Epithelial cell of proximal tubule (primary cell): ENCODE measurements at places on chromosomes 3 and 15. TPM values are rescaled to one million over a fixed set of nuclear protein-coding genes. Genes with fewer than 3 reads are reported as not detected.

Gene BTLA
- total RNA-seq: not detected in 2 replicates

Gene PEX5L
- total RNA-seq: 0.12 TPM in 1 of 2 replicates, not detected in the other

GRCh38 chr15:55026381-55026780 lies 170.4 kb downstream of the RSL24D1 start:
- DNase-seq: no peak

- DNase-seq: no peak
Measured at GRCh38 chr3:10614168-10614567, 108.8 kb upstream of the ATP2B2 start.

DNA sequence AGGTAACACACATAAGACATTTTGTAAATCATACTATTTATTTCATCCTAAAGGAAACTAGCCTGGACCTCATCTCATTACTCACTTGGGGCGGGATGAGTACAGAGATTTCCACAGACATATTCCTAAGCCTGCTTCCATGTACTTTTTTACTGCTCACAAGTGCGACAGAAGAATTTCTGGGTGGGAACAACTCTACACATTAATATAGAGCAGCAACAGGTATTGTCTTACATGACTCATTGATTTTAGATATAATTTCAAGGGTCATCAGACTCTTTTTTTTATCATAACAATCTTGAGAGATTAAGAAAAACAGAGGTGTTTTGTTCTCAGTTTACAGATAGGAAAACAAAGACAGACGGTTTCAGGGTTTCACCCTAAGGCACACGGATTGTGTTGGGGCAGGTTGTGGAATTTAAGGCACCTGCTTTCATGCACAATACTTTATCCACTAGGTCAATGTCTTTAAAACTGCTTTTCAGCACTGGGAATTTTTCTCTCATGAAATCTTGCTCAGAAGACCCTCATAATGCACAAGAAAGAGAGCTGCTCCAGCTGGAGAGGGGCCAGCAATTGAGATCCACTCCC lies 186.7 kb upstream of the CDIN1 start:
- no peak for DNase-seq

Gene FNDC3B
- 31.9 and 37.3 TPM in 2 replicates for total RNA-seq

DNA sequence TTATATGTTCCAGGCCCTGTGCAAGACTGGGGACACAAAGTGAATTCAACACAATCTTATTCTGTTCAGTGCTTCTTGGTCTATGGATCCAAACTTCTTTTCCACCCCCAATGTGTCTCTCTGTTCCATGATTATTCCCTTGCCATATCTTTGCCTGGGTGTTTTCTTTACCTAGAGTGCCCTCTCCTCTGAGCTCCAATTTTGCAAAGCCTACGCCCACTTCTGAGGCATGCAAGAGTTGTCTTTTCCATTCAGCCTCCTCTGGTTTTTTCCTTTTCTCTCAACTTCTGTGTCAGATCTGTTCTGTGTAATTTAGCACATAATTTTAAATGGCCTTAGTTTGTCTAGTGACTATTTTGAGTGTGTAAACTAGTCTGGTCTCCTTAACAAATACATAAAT lies 72.8 kb upstream of the PLCL2 start:
- no peak for DNase-seq

- no peak for DNase-seq
Measured at GRCh38 chr3:139297588-139298311, 46.1 kb upstream of the MRPS22 start.

Gene RYK
- total RNA-seq: 33.5 and 60.5 TPM in 2 replicates

DNA sequence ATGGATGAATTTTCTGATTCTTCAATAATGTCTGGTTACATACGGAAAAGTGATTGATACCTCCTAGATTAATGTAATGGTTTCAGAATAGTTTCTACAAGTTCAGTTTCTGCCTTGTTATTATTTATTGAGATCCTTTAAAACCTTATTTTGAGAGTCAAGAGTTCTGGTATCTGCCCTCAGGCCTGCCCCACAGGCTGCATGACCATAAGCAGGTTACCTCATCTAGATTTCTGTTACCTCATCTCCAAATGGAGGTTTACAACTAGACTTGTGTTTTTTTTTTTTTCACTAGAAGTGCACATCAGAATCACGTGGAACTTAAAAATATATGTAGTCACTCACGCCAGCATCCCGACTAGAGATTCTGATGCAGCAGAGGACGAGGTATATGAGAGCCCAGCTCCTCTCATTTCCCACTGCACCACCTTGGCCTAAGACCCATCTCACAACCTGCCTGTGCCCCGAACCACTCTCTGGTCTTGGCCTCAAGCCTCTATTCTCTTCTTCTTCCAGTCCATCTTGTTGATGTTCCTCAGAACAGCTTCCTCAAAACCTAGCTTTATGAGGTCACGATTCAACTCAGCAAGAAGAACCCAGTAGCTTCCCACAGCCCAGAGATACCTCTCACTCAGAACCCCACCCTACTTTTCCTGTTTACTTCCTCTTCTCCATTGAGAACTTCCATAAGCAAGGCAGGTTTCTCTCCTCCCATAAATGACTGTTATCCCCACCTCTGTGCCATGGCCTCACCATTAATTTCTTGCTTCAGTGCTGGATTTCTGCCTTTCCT lies 353.4 kb downstream of the CHST2 start:
- no peak for DNase-seq

- DNase-seq: no peak
Measured at GRCh38 chr3:157263027-157263426, 103.1 kb upstream of the CCNL1 start.

- DNase-seq: no peak
Measured at GRCh38 chr3:55855311-55855710, 368.2 kb upstream of the WNT5A start.

DNA sequence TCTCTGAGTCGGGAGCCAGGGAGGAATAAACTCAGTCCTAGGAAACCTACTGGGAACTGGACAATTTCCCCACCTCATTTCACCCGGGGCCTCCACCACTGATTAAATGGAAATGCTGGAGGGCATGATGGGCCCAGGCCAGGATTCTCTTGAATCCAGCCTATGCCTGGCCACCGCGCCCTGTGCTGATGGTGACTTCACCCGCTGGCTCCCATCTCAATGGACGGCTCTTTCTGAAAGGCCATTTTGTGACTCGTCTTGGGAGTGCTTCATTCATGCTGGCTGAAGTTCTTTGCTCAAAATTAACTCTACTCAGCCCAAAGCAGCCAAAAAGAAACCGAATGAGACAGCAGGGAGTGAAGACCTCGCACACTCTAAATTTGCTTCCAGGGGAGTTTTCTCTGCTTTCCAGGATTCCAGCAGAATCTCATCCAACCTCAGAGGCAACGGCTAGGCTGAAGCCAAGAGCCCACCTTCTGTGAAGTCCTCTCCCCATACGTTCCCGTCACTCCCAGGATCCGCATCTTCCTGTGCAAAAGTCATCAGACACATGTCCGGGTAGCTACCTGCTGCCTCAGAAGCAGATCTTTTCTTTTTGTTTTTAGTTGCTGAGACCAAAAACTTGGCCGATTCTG lies 266.0 kb upstream of the ICE2 start:
- DNase-seq: no peak

Gene FOXL2
- 1.5 and 2.0 TPM in 2 replicates for total RNA-seq

DNA sequence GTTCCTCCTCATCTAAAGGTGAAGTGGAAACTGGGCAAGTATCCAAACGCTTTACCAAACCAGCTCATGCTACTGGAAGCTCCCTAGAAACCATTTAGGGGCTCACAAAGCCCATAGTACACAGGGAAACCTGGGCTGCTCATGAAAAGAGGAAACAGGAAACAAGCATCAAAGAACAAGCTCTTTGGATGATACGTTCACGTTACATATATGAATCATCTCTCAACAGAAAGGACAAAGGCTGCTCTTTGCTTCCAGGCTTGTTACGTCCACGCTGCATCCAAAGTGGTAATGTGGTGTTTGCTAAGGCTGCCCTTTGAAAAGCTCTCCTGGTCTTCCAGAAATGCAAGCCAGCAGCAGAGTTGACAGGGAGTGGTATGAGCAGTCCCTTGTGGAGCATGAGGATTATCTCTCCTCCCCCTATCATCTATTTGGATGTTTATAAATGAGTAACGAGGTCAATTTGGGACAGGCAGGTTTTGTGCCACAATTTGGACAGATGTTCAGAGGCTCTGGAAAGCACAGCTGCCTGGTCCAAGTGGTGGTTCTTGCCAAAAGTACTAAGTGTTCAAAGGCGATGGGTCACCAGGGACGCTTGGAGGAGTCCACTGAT lies 98.0 kb upstream of the RORA start:
- DNase-seq: no peak

DNA sequence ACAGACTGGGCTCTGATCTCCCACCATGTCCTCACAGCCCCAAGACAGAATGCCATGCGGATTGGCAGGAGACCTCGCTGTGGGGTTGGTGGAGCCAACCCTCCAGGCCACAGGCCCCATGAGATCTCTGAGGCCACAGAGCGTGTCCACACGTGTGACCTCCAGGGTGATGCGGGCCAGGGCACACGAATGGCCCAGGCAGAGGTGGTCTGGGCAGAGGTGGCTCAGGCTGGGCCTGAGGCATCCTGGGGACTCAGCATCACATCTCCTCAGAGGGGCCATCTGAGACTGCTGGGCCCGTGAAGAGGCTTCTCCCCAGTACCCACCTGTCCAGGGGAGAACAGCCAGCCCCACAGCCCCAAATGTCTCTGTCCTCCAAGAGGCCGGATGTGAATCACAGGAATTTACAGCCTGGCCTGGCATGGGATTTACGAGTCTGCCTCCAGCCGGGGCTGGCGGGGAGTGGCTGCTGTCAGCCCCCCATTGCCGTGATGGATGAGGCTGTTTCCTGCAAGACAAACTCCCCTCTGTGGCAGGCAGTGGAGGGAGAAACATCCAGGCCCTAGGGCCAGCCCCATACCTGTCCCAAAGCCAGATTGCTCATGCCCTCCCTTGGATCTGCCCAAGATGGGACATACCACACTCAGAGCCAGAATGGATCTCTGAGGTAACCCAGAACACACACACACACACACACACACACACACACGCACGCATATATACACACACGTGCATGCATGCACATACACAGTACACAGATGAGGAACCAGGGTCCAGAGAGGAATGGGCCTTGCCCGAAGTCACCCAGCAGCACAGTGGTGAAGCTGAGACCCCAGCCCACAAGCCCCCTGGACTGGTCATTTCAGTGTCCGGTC lies 208.3 kb downstream of the TBC1D2B start:
- DNase-seq: no peak

GRCh38 chr3:69959581-69959980 lies 40.0 kb upstream of the SAMMSON start:
- DNase-seq: no peak

DNA sequence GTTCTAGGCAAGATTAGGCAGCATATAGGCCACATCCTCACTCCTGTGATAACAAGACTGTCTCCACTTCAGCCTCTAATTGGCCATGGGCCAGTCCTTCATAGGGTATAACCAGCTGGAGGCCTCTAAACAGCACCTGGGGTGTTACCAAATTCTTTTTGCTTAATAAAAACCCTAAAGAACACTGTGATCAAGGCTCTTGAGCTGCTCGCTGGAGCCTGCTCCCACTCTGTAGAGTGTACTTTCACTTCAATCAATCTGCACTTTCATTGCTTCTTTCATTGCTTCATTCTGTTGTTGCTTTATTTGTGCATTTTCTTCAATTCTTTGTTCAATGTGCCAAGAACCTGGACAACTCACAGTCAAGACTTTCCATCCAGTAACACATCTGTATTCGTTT lies 36.2 kb upstream of the TOPBP1 start:
- DNase-seq: no peak

DNA sequence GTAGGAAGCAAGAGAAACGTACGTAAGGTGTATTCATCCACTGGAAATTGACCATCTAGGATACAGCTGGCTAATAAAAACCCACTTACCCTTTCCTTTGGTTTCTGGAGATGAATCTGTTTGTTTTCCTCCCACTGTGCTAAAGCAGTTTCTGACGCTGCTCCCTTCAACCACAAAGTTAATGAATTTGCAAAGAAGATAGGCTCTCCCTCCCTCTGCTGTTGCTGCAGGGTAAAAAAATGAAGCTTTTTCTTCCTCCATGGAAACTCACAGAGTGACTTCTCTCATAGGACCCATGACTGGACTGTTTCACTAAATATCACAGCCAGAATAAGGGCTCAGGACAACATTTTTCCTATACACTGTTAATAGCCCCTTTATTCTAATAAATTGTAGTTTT lies 172.1 kb upstream of the LRRN1 start:
- DNase-seq: no peak

Gene SNRPN
- 118 and 189 TPM in 2 replicates for total RNA-seq

GRCh38 chr15:74171965-74172541 lies 1.5 kb upstream of the ISLR start:
- no peak for DNase-seq

Gene ITIH1
- not detected in 2 replicates for total RNA-seq

Gene CDC25A
- 30.8 and 49.3 TPM in 2 replicates for total RNA-seq

Gene PGBD4
- total RNA-seq: 0.40 and 0.43 TPM in 2 replicates

- no peak for DNase-seq
Measured at GRCh38 chr3:48199117-48199516, 10.9 kb upstream of the CDC25A start.

DNA sequence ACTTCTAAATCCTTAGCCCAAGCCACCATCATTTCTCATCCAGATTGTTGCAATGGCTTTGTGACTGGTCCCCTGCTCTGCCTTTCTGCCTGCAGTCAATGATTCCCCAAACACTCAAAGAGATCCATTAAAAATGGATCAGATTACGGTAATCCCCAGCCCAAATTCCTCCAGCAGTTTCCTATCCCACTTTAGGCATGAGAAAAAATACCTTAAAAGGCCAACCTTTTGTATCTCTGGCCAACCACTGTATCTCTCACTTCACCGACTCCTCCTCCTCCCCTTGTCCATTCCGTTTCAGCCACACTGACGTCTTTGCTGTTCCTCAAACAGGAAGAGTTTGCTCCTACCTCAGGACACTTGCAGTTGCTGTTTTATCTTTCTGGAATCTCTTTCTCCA lies 20.9 kb upstream of the IL1RAP start:
- no peak for DNase-seq

- no peak for DNase-seq
Measured at GRCh38 chr15:63146684-63147083, 10.6 kb downstream of the RPS27L start.

- no peak for DNase-seq
Measured at GRCh38 chr15:93250209-93250608, 161.2 kb upstream of the RGMA start.

- no peak for DNase-seq
Measured at GRCh38 chr3:66450390-66451022, 50.3 kb downstream of the LRIG1 start.

DNA sequence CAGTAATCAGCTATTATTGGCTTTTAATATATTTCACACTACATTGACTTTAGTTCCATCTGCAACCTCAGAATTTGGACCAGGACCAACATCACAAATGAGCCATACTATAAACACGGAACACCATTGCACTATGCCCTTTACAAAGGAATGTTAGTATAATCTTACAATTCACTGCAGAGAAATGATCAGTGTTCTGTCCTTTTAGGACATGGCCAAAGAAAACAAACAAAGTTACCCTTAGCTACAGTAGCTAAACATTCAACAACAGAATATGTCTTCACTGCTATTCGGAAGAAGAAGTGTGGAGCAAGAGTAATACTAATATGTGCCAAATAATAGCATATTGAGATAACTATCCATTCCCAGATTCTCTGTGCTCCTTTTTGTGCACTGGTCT lies 90.4 kb downstream of the NAALADL2 start:
- peak; percentile 36 for DNase-seq

Gene AQP9
- not detected in 2 replicates for total RNA-seq

- DNase-seq: no peak
Measured at GRCh38 chr15:39344662-39345141, 236.2 kb upstream of the THBS1 start.
